ENCODE measurements at places on chromosomes 6 and 20.

- DNase-seq: no peak
These were observed 75.4 kb downstream of the ADAT2 start for GRCh38 chr6:143375022-143375585.

DNA sequence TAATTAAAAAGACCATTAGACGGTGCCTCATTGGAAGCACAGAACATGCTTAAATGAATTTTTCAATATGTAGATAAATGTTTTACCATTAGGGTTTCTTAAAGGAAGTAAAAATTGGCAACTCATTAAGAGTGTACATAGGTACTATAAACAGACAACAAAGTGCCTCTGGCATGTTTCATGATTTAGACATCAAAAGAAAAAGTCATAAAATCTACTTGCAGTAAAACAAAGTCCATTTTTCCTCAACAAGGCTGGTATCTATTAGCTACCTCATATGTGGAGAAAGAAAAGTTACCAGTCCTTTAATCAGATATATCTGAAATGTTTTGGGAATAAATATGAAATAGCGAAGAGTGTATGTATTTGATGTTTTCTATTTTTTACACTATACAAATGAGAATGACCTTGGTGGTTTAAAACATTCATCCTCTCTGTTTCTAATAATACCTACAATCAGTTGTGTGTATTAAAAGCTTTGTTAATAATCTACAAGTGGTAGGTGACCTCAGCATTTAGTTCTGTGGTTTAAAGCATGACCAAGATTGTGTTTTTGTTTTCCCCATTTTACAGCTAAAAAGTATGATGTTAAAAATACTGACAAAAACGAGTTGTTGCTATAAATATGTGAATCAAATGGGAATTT is 87.5 kb downstream of the HDGFL1 start:
- no peak for DNase-seq

DNA sequence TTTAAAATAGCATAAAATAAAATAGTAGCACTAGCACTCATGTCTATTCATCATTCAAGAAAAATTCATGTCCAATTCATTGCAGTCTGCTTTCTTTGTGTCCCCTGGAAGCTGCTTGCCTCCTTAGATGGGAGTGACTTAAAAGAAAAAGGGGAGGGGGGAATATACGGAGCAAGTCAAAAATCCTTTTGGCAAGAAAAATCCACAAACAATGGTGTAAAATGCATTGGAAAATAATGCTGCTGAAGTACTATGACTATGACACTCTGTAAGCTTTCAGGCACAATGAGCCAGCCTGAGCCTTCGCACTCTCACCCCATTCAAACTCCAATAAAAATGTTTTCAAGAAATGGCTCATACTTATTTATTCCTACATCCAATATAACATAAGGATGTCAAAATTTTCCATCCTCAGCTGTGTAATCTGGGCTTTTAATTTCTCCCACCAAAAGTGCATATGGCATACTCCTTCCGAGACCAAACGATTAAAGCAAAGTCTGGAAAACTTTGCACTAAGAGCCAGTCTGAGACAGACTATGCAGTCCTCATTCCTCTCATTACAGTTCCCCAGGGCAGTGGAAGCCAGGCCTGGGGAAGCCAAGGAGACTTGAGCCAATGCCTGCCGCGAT is 790 bp downstream of the NEDD9 start:
- peak; percentile 36 for DNase-seq

DNA sequence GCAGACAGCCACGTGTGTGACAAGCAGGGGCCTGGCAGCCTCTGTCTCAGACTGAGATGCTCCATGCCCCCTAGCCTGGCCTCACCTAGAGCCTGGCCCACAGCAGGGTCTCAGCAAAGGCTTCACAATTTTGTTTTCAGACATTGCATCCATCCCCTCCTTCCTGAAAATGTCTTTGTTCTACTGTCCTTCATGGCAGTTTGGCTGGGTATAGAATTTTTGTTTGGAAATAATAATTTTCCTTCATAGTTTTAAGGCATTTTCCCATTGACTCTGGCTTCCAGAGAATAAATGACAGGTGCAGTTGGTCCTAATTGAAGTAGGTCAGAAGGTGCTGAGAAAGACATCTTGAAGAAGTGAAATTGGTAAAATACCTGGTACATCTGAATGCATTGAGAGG is 216.2 kb downstream of the EYA2 start:
- DNase-seq: no peak

DNA sequence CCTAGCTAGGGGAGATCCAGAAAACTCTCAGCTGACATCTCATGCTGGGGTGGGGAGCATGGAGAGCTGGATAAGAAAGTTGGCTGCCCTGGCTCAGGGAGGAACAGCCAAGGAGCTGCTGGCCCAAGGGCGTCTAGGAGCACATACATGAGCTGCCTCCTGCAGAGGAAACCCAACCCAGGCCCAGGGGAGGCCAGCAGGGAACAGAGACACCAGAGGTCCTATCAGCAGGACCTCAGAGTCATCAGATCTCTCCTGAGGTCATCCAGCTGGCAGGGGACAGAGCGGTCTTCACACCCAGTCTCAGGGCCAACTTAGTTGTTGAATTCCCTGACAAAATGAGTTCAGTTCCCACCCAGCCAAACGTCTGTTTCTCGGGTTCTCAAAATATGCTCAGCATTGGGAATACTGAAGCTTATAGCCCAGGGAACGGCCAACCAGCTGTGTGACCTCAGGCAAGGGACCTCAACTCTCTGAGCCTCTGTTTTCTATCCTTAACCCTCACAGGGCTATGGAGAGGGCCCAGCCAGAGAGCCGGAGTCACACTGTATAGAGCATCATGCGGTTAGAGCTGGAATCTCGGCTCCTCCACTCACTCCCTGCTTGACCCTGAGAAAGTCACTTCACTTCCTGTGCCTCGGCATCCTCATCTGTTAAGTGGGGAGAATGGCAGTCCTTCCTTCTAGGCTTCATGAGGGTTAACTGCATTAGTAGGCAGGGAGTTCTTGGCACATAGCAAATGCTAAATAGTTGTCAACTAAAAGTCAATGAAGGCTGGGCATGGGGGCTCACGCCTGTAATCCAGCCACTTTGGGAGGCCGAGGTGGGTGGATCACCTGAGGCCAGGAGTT is 13.8 kb downstream of the ADA start:
- no peak for DNase-seq

DNA sequence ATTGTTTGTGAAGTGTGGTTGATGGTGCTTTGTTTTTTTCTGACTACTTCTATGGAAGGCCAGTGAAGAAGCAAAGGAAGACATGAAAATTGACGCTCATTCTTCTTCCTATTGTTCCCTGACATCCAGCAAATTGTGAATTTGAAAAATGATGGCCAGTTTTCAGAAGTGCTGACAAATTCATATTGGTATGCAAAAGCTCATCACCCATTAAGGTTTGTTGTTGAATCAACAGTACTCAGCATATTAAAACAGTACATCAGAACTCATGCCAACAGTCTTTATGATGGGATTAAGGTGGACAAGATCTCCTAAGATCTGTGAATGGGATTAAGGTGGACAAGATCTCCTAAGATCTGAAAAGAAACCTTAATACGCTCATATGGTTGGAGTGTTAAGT is 1.0 kb upstream of the MTG2 start:
- DNase-seq: no peak

GRCh38 chr20:13672690-13673089 is 34.0 kb upstream of the TASP1 start:
- DNase-seq: no peak
